ENCODE measurements at places on chromosomes 6 and 20.

DNA sequence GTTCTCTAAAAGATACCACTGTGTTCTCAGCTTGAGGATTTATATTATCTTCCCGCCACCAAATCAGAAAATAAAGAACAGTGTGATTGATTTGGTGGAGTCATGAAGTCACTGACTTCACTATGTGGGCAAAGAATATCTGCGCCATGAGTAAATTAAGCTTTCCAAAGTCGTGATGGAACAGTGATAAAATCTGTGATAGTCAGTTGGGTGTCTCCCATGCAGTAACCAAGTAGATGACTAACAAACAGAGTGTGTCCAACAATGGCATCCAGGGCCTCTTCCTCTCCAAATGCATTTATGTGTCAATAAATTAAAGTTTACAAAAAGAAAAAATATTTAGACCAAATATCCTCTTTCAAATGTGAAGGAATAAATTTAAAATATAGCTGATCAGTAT is 87.0 kb upstream of the DST start:
- DNase-seq = no peak

- peak; percentile 42 for DNase-seq
Measured at GRCh38 chr6:105077596-105078385, 102.0 kb downstream of the POPDC3 start.

DNA sequence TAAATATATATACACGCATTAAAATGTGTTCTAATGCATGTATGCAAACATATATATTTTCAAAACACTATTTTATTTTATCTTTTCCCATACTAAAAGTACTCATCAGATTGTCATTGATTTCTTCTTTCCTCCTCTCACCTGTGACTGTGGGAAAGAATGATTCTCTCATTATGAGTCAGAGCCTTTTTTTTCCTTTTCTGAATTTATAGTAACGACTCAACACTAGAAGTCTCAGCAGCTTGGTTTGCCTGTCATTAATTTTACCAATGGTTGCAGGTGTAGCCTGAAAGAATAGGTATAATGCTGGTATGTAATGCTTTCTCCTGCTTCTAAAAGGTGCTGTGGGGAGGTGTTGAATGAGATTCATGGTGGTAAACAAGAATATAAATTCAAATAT is 328.7 kb downstream of the UTRN start:
- DNase-seq = no peak

- peak; percentile 84 for DNase-seq
Measured at GRCh38 chr20:16615199-16615598, 42.0 kb upstream of the KIF16B start.

DNA sequence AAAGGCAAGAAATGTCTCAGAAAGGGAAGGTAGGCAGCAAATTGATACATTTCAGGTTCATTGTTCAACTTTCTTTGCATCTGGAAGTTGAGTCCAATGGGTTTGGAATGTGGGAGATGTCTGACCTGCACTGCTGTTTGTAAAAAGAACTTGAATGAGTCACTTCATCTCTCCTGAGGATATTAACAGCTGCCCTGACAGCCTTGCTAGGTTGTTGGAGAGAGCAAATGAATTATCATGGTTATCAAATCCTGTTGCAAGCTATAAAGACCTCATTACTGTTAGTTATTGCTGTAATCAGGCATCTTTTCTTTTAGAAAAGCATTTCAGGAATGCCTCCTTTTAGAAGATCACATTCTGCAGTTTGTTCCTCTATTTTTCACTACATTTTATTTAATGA is 23.0 kb upstream of the FLRT3 start:
- DNase-seq = no peak

DNA sequence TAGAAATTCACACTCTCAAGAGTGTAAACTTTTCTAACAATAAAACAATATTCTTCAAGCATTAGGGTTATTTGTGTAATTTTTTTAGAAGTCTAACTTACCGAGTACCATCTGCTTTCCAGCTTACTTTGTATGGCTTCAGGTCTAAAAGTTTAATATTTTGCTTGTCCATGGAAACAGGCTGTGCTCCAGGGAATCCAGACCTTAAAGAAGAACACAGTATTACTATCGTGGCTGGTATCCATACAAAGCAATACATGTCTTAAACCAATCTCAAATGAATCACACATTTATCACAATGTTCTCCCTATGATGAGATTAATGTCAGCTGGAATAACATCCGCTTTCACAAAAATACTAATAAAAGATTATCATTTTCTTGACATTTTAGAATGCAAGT is 73.0 kb downstream of the RNGTT start:
- DNase-seq = no peak

DNA sequence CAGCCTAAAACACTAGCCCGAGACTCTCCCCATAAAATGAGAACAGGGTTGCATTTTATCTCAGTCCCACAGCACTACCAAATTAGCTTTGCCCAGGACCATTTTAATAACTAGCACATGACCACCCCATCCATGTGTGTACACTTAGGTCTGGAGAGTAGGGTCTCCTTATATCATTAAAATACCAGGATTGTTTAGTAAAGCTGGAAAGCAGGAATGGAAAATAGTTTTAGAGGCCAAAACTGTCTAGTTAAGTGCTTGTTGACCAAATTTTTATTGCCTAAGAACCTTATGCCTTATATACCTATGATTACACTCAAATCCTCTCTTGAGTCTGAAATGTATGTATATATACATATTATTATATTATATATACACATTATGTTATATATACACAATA is 608.4 kb downstream of the HDGFL1 start:
- DNase-seq = no peak

DNA sequence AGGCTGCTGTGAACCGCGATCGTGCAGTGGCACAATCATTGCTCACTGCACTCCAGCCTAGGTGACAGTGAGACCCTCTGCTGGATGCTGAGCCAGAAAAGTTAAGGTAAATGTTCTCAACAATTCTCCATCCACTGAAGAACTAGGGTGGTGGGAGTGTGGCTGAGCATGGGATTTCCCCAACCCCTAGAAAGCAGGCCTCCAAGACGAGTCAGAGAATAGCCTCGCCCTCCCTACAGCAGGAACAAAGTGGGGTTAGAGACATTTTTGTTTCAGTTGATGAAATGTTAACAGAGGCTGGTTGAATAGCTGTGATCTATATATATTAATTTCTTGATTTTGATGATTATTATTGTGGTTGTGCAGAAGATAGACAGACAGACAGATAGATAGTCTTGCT is 6.1 kb upstream of the ALDH8A1 start:
- DNase-seq = no peak

GRCh38 chr6:87881342-87881895 is 166.2 kb upstream of the SPACA1 start:
- DNase-seq = no peak

DNA sequence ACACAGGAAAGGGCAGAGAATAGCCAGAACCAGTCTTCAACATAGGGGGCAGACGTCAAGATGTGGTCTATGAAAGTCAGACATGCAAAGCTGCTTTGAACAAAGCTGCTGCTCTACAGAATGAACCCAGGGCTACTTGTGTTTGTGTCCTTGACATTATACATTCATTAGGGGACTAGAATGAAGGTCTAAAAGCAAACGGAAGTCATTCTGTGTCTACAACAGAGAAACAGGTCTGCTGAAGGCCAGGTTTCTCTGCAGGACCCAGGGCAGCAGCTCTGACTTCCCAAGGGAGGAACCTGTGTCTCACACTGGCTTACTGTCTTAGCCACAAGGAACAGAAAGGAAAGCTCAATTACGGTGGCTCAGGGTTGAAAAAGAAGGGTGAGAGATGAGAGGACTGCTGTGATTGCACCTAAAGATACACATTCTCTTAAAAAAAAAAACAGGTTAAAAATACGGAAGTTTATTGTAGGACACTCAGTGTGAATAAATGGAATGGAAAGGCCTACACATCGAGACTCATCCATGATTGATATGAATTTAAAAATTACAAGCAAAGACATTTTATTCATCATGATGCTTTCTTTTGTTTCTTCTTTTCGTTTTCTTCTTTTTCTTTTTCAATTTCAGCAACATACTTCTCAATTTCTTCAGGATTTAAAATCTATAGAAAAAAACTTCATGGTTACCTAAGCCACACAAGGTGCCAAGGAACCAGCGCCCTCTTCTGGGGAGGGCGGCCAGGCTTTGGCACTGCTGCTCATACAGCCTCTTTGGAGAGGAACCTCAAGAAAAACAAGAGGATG is 6.7 kb downstream of the PSMA7 start:
- peak; percentile 39 for DNase-seq

- no peak for DNase-seq
Measured at GRCh38 chr6:20370393-20370792, 31.3 kb upstream of the E2F3 start.

DNA sequence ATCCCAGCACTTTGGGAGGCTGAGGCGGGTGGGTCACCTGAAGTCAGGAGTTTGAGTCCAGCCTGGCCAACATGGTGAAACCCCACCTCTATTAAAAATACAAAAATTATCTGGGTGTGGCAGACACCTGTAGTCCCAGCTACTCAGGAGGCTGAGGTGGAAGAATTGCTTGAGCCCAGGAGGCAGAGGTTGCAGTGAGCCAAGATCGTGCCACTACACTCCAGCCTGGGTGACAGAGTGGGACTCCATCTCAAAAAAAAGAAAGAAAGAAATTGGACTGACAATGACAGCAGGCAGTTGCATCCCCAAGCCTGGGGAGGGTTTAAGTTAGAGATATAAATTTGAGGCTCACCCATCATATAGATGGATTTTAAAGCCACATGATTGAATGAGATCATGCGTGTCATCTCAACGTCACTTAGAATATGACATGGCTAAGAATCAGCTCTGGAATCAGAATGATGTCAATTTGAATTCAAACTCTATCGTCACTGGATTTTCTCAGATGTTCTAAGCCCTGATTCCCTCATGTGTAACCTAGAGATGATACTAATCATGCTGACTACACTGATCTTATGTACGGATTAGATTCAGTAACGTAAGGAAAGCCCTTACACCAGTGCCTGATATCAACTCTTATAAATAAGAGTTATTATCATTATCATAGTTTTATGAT is 534.0 kb upstream of the JARID2 start:
- DNase-seq = no peak

- no peak for DNase-seq
Measured at GRCh38 chr6:33588894-33589293, 8.8 kb upstream of the BAK1 start.

GRCh38 chr20:382291-383115 is 1.9 kb downstream of the TRIB3 start:
- no peak for DNase-seq

GRCh38 chr6:116369964-116370759 is 585 bp upstream of the DSE start:
- no peak for DNase-seq

- DNase-seq = no peak
Measured at GRCh38 chr20:33541797-33542196, 51.9 kb downstream of the CBFA2T2 start.

- DNase-seq = no peak
Measured at GRCh38 chr20:57323034-57323433, 6.6 kb upstream of the SPO11 start.

GRCh38 chr6:98929498-98930060 is 18.2 kb downstream of the FBXL4 start:
- DNase-seq = no peak

- DNase-seq = no peak
Measured at GRCh38 chr6:107129370-107129925, 14.1 kb upstream of the BEND3 start.

- DNase-seq = no peak
Measured at GRCh38 chr20:9416421-9416820, 98.0 kb upstream of the LAMP5 start.

GRCh38 chr20:17933121-17933520 is 35.5 kb downstream of the SNX5 start:
- DNase-seq = no peak

DNA sequence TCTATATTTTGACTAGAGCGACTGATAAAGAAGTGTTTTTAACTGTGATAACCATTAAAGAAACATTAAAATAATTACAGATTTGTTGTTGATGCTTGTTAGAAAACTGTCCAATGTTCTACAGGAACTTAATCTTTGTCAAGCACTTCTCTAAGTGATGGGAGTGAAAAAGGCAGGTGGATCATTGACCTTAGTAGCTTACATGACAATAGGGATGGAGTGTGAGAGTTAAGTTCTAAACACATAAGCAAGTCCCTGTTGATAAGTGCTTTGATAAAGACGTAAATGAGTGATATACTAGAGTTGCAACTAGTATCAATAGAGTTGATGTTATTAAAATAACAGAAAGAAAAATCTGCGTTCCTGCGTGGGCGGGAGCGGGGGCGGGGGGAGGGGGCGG is 931.5 kb upstream of the EPHA7 start:
- DNase-seq = no peak

GRCh38 chr20:59062081-59062480 is 19.5 kb upstream of the PRELID3B start:
- no peak for DNase-seq

DNA sequence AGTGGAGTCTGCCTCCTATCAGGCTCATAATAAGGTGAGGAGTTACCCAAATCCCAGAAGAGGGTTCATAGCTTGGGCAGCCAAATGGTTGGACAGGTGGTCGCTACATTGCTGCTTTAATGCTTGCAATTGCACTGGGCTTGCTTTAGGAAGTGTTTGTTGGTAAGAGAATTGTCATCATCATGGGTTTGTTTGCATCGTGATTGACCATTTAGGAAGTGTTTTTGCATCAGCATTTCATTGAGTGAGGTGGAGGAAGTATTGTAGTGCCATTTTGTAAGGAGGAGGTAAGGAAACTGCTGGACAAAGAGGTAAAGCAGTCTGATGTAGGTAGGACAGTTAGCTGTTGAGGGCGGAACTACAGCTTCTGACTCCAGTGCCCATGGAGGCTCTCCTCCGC is 101.5 kb downstream of the ARID1B start:
- DNase-seq = no peak

DNA sequence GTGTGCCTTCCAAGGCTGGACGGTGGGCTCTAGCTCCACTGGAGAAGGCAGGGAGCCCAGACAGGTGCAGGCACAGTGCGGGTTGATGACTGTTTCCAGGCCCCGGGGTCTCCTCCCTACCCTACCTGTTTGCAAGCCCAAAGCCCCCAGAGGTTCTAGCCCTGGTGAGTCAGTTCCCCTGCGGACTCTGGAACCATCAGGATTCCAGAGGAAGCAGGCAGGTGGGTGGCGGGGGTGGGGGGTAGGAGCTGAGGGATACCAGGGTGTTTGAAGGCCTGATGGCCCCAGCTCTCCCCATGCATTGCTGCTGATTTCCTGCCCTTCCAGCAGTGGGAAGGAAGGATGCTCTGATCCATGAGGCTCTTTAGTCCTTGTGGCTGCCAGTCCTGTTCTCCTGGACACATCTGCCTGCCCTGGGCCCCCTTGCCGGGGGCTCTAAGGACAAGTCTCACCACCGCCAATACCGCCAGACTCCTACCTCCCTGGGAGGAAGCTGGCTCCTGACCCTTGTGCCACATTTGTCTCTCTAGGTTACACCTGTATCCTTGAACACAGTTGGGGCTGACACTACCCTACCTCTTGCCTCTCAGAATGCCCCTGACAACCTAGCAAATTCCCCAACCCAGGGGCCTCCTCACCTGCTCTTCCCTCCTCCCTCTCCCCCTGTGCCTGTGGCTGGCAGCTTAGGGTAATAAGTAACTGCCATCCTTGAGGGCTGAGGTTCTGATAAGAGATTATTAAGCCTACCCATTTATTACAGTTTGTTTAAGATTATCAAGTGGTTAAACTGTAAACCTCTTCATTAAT is 21.7 kb downstream of the KCNK5 start:
- DNase-seq = no peak

GRCh38 chr6:102389994-102390393 is 996.5 kb downstream of the GRIK2 start:
- no peak for DNase-seq

GRCh38 chr20:24588725-24589340 is 119.4 kb downstream of the SYNDIG1 start:
- DNase-seq = no peak

GRCh38 chr6:39347906-39348585 is 25.5 kb upstream of the KCNK16 start:
- peak; percentile 48 for DNase-seq
